Tongue (tissue), 3 donors: ENCODE measurements at places on chromosomes 3 and 15. TPM values are rescaled to one million over a fixed set of nuclear protein-coding genes. Genes with fewer than 3 reads are reported as not detected.

FURIN gene
- 27.8 TPM for total RNA-seq

SEMA5B gene
- total RNA-seq, result 11.0 TPM

THOC7 gene
- total RNA-seq, result 43.6 TPM

LMLN gene
- 9.2 TPM for total RNA-seq

TSC22D2 gene
- 29.2 TPM for total RNA-seq

SEMA3G gene
- total RNA-seq, result 14.0 TPM

CPNE4 gene
- 1.5 TPM for total RNA-seq

GRCh38 chr15:82135638-82136037, 89.8 kb upstream of the MEX3B start:
- DNase-seq, result no peak

DNA sequence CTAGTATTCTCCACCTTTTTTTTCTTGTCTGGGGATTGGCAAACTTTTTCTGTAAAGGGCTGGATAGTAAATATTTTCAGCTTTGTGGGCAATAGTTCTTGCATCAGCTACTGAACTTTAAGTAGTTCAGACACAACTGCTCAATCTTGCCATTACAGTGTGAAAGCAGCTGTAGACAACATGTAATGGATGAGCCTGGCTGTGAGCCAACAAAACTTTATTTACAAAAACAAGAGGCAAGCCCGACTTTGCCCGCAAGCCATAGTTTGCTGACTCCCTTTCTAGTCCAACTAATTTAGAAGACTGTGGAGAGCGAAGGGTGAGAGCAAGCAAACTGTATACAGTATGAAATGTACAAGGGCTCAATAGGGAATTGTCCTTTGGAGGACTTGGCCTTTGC, 6.2 kb downstream of the FRMD4B start:
- peak; percentile 49 for DNase-seq

DNA sequence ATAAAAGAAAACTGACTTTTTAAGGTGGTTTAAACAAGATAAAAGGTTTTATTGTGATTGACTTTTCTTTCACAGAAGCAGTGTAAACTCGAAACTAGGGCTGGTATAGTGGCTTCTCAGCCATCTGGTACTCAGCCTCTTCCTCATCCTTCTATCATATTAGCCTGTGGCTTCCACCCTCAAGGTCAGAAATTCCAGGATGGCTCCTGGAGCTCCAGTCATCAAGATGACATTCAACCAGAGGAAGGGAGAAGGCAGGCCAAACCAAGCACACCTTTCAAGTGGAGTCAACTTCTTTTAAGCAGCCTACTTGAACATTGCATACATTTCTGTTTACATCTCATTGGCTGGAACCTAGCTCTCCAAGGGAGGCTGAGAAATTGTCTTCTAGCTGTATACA, 1.3 kb upstream of the MESD start:
- no peak for DNase-seq

DNA sequence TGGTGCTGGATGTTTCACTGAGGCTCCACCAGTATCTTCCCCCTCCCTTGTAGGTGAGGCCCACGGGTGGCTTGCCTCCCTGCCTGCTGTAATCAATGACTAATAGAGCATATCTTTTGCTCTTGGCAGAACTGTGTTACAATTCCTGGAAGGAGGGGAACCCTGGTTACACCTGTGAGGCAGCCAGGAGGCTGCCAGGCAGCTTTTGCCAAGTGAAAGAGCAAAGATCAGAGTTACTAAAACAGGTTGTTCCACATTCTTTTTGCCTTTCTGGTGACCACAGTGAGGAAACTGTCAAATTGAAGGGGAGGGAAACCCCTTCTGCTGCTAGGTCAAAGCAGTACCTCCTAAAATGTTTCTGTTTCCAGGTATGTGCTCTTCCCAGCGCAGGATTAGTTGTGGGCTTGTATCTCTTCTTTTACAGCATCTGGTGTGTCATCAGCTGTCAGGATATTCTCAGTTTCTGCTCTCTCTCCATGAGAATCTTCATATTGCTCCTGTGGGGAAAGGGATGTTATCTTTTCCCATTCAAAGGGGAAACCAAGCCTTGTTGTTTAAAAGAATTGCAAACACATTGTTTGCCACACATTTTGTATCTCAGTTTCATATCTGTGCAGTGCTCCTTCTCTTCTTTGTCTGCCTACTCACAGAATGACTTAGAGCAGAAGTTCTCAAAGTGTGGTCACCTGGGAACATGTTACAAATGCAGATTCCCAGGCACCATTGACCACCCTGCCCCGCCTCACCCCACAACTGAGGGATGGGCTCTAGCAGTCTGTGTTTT, 137.4 kb upstream of the UMPS start:
- DNase-seq, result no peak

GRCh38 chr3:141863491-141863890, 13.0 kb upstream of the ATP1B3 start:
- no peak for DNase-seq

GRCh38 chr15:64970698-64971097, 19.0 kb downstream of the SPG21 start:
- DNase-seq, result no peak

GRCh38 chr3:108125550-108126071, 34.8 kb upstream of the CD47 start:
- no peak for DNase-seq

DNA sequence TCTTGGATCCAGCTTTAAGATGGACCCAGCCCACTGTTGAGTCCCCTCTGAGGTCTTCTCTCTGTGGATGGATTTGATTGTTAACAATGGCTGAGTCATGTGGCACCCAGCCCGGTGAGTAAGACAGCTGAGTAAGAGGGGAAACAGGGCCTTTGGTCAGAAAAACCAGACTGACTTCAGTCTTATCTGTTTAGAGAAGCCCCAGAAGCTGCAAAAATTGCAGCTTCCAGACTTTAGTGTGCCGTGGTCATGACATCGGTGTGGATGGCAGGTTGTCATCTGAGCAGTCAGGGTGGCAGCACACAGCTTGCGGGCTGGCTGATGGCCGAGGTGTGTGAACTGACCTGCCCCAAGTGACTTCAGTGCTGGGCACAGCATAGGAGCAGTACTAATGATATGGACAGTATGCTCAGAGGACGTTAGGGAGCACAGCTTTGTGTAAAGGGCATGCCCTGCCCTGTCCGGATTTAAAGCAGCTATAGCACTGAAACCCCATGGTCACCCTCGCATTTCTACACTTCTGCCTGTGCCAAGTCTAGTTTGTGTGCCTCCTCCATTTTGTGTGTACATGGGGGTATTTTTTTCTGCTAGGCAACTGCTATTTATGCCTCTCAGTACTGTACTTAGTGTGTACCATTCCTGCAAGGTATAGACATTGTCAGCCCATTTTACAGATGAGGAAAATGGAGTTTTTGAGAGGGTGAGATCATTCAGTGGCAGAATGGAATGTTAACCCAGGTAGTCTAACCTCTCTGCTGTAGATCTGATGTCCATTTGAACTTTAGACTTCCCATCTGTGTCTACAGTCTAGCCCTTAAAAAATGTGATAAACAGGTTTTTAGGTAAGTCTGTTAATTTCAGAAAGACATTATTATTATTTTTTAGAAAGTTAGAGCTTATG, 44.4 kb downstream of the FLNB start:
- DNase-seq, result peak; percentile 79

DNA sequence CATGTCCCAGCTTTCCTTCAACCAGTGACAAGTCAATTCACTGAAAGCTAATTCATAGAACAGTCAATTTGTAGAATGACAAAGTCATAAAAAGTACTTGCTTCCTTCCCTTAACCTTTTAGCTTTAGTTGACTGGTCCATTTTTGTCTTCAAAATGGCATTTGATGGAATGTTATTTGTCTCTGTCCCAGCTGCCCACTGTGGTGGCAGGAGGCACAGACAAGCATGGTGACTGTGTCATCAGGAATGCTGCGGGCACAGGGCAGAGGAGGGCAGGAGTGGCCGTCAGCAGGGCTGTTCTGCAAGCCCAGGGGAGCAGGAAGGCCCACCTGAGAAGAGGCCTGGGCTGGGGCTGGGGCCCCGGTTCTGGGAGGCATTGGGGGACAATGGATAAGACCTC, 10.0 kb downstream of the IQSEC1 start:
- DNase-seq, result no peak

GRCh38 chr3:43304126-43304525, 17.8 kb downstream of the SNRK start:
- DNase-seq, result no peak

DNA sequence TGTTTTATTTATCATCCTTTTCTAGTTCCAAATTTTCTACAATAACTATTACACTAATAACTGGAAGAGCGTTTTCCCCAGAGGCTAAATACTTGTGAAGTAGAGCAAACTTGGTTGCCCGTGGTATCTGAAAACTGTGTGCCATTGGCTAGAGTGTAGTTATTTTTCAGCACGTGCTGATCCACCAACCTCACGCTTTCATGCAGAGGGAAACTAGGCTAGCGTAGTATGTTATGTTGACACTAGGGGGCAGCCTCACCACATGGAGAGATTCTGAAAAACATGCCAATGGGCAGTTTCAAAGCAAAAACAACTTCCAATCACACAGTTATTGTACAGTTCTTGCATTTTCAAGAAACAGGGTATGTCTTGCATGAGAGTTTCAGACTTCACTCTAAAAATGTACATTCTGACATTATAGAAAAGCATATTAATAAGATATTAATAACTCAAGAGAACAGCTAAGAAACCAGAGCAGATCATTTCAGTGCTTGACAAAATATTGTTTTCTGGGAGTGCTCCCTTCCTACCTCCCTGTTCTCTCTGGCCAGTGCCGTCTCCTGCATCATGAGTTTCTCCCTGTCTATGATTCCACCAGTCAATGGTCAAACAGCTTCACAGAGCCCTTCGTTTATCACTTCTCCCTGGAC, 39.7 kb downstream of the SPATA12 start:
- DNase-seq, result peak; percentile 93

DNA sequence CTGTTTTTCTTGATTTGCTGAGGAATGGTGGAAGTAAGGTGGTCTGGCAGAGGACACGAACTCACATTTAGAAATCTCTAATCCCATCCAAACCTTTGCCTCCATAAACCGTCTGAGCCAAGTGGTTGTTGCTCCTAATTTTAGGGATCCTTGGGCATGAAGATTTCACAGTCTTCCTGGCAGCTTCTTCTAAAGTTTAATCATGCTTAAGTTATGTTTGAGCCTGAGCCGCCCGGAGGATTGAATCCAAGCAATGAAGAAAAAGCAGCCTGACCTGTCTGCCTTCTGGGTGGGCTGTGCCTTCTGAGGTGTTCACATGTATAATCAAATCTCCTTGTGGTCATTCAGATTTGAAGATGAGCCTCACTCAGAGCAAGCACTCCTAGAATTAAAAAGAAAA, 249.0 kb downstream of the CD47 start:
- peak; percentile 15 for DNase-seq
